Left ventricle myocardium superior (tissue), 1 donor: ENCODE measurements at places on chromosomes 2 and 18.

- no peak for DNase-seq
Observed at GRCh38 chr2:157691131-157691530, 62.5 kb upstream of the ACVR1C start.

- DNase-seq: no peak
Observed at GRCh38 chr2:205358351-205358815, 323.9 kb upstream of the NRP2 start.

DNA sequence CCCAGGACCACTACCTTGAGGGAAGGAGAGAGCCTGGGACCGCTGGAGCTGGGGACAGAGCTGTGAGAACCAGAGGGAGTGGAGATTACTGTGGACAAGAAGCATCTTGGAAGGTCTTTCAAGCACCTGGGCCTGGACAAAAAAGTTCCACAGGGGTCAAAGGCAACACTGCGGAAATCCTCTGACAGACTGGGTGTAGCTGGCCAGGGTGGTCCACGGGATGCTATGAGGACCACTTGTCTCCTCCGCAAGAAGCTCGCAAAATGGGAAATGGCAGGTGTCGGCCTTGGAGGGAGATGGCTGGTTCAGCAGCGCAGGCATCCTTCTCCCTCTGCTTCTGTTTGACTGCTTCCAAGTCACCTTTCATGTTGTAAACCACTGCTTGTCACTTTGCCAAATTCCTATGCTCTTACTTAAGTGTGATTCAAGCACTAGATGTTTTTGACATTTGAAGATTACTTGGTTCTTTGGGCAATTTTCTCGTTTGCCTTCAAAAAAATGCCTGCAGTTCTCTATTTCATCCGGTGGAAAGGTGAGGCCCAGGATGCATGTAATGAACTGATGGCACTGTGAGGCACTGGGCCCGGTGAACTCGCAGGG is 27.7 kb downstream of the KLHL29 start:
- no peak for DNase-seq

DNA sequence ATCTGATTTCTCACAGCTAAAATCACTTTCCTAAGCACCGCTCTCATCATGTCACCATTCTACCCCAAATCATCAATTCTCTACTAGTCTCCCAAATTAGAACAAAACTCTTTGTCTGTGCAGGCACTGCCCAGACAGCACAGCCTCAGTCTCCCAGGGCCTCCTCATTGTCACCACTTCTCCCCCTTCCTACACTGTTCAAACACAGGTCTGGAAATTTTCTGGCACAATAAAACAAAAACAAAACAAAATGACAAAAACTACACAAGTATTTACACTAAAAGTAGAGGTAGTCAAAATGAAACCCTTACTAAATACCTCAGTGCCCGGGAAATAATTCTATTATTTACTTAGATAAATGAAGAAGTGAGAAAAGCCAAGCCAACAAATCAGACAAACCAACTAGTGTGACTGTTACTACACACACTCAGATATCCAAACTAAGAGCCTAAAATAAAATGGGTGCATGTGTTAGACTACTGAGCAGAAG is 156.2 kb upstream of the DNMT3A start:
- DNase-seq: no peak

- DNase-seq: no peak
Observed at GRCh38 chr2:109560265-109560664, 53.5 kb downstream of the SEPTIN10 start.

DNA sequence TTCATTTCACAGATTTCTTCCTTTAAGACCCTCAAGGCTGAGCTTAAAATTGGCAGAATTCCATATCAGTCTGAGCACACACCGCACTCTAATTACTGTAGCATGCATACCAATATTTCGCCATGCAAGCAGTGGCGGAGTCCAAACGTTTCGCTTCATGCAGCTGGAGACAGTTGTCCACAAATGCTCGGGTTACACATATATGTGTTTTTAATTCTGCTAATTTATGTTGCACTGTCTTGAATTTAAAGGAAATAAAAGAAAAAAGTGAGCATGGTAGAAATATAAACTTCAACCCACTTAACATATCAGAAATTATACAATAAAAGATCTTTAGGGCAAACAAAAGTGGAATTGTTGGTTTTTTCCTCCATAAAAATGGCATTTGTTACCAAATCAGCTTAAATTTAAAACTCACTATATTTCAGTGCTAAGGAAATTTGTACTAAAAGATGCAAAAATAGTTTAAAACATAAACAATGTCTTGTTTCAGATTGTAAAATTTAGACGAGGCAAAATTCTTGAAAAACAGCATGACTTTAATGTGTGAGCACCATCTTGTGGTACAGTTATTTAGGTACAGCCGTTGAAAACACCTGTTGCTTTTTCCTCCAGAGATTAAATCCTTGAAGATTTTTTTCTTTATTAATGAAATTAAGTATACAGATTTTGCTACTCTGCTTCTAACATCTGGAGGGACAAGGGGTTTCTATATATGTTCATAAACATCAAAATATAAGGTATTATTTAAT is 24.1 kb upstream of the KANSL1L start:
- DNase-seq: peak; percentile 16

GRCh38 chr2:10631405-10631804 is 58.4 kb downstream of the NOL10 start:
- DNase-seq: no peak

DNA sequence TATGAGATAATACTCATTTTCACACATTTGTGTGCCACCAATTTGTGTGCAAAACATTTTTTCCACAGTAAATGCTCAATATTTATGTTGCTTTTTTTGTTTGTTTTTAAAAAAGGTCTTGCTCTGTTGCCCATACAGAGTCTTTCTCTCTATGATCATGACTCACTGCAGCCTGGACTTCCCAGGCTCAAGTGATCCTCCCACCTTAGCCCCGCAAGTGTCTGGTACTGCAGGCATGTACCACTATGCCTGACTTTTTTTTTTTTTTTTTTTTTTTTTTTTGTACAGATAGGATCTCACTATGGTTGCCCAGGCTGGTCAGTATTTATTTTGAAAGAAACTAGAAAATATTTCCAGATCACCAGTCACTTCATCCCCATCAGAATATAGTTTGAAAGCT is 297.8 kb upstream of the GYPC start:
- DNase-seq: no peak

GRCh38 chr2:17520761-17521160 is 2.5 kb upstream of the RAD51AP2 start:
- DNase-seq: no peak

DNA sequence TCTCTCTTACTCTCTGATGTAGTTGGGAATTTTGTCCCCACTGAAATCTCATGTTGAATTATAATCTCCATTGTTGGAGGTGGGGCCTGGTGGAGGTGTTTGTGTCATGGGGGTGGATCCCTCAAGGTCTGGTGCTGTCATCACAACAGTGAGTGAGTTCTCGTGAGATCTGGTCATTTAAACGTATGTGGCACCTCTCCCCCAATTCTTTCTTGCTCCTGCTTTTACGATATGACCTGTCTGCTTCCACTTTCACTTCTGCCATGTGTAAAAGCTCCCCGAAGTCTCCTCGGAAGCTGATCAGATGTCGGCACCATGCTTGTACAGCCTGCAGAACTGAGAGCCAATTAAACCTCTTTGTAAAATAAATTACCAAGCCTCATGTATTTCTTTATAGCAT is 337.8 kb upstream of the CDH2 start:
- DNase-seq: no peak

DNA sequence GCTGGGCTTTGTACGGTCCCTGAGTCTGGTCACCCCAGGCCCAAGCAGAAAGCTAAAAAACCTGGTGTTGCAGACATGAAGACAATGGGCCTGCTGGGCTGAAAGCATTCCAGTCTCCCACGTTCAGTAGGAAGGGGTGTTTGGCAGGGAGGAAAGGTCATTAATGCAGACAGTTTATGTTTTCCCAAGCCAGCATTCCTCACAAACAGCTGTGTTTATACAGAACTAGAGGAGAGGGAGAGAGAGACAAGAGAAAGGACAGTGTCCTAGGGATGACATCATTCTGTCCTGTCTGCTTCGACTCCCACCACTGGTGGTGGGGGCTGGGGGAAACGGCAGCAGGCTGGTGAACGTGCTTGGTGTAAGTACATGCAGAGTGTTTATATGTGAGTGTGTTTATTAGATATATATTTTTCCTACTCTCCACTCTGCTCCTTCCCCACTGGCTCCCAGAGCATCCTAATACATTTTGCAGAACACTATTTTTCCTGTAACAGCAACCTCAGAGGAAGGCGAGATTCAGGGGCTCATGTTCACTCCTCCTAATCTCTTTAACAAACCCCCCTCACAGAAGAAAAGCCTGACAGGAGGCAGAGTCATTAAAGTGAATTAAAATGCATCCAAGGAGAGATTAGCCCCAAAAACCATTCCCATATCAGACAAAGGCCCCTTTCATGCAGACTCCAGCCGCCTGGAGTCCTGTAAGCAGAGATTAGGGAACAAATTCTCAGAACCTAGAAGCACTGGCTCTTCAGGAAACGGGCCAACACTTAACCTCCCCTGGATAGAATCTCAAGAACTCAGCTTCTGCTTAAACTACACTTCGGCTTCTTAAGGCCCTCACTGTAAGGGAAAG is 380.4 kb downstream of the TNS1 start:
- peak; percentile 48 for DNase-seq

- no peak for DNase-seq
Observed at GRCh38 chr2:19833978-19834377, 67.8 kb downstream of the TTC32 start.

GRCh38 chr2:62733546-62733945 is 28.0 kb downstream of the EHBP1 start:
- DNase-seq: no peak

- DNase-seq: peak; percentile 90
Observed at GRCh38 chr18:63074981-63075404, 244.6 kb downstream of the BCL2 start.

GRCh38 chr2:229408356-229408755 is 137.3 kb upstream of the PID1 start:
- DNase-seq: no peak

GRCh38 chr2:20579866-20580265 is 71.0 kb downstream of the HS1BP3 start:
- no peak for DNase-seq

GRCh38 chr2:16687955-16688354 is 22.3 kb upstream of the CYRIA start:
- DNase-seq: no peak

- DNase-seq: no peak
Observed at GRCh38 chr2:61538920-61539520, 864 bp upstream of the XPO1 start.

DNA sequence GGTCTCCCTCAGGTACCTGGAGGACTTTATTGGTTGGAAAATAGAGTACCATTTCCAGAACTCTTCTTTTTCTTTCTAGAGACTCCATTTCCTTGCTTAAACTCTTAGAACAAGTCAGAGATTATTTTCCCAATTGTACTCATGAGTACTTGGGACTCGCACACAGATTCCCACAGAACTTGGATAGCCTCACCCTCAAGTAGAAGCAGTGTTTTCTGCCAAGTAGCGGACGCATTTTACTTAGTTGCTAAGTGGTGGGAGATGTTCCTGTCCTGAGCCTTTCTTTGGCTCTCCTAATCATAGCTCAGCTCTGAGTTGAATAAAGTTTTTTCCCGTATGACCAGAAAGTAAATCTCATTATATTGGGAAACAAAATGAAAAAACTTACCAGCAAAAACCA is 17.2 kb downstream of the SLC30A3 start:
- no peak for DNase-seq

GRCh38 chr18:39795350-39795749 is 2159.7 kb upstream of the PIK3C3 start:
- no peak for DNase-seq

- no peak for DNase-seq
Observed at GRCh38 chr2:194696690-194697089, 960.3 kb upstream of the SLC39A10 start.

- no peak for DNase-seq
Observed at GRCh38 chr2:217539126-217539525, 463.7 kb downstream of the TNS1 start.

DNA sequence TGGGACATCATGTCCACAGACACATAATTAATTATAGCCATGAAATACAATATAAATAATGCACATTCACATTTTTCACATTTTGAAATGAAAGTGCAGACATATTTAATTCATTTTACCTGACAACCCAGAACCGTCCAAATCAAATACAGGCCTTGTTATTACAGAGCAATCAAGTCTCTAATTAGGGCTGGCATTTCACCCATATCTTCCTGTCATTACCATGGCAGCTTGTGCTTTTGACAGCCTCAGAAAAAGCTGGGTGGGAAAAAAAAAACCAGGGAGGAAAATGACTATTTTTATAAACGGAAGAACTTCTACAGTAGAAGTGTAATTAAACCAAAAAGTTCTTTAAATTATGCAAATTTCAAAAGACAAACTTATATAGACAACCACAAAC is 436.4 kb downstream of the FBXO15 start:
- DNase-seq: no peak

DNA sequence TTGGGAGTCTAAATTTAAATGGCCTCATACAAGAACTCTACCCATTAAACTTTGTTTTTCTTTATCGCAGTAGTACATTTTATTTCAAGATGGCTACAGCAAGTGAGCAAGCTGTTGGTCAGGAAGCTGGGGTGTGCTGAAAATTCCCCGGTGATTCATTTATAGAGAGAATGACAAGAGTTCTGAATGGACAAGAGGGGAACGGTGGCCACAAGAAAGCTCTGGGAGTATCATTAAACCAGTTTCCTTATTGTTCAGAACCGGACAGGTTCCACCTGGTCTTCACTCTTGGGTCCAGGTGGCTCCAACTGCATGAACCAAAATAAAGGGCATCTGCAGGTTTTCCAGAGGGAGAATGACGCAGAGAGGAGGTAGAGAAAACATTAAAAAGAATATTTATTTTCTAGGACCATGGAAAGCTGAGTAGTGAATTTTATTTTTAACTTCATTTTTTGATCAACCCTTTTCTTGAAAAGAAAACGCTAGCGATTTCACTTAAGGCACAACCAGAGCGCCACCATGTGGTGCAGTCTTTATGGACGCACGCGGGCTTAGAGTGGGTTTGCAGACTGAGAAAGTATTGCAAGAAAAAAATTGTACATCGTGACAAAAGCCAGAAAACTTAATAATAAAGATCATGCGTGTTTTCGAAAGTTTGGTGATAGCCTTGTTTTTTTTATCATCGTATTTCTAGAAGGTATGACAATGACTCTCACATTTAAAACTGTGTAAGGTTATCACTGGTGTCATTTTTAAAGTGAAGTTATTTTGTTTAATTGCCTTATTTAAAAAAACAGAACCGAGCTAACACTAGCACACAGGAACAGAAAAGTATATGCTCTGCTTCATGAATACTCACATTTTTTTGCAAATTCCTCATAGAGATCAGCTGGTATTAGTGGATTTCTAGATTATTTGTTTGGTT is 97.9 kb upstream of the NOL4 start:
- peak; percentile 41 for DNase-seq

GRCh38 chr18:58586886-58587285 is 42.0 kb downstream of the ALPK2 start:
- DNase-seq: no peak
